T-helper 2 cell treated with Interferon-gamma antibody and Interleukin-4, amounts not matched to agents 5 μg/mL and 100 μg/mL, for 36 hours (primary cell): ENCODE measurements at places on chromosomes 16 and 17.

DNA sequence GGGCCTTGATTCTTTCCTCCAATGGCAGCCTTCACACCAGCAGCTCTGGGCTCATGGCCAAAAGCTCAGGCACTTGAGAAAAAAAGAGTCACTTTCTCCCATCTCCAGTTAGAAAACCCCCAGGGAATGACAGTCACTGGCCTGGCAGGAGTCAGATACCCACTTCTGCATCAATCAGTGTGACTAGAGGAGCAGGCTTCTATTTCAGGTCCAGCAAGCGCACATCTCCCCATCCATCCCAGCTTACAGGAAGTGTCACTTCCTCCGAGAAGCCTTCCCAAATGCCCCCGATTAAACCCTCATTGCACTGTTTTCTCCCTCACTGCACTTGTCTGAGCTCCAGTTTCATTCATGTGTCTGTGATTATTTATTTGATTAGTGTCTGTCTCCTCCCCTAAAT, 30.4 kb upstream of the CCL1 start:
- no peak for DNase-seq

GRCh38 chr16:68760671-68761275, 23.7 kb downstream of the CDH1 start:
- DNase-seq = peak; percentile 76

- no peak for DNase-seq
Measured at GRCh38 chr17:1650731-1651558, 1.3 kb upstream of the RILP start.

DNA sequence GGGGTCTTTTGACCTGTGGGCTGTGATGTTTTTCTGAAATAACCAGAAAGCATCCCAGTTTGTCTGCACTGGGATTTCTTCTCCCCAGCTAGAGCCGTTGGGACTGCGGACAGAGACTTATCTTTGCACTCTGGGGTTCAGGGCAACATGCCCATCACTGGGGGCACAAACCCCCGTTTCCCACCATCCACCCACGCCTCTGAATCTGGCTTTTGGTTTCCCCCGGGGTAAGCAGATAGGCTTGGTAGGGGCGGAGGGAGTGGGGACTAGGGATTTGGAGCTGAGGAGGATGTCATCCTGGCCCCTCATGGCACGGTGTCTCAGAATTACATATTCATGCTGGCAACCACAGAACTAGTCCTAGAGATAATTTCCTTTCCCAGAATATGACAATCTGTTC, 68.6 kb downstream of the CCDC182 start:
- no peak for DNase-seq

GRCh38 chr16:86476956-86477534, 33.3 kb upstream of the FOXF1 start:
- no peak for DNase-seq

GRCh38 chr17:10166176-10166935, 32.0 kb downstream of the GAS7 start:
- no peak for DNase-seq

- DNase-seq = no peak
Measured at GRCh38 chr17:77755410-77755963, 203.0 kb upstream of the TNRC6C start.

DNA sequence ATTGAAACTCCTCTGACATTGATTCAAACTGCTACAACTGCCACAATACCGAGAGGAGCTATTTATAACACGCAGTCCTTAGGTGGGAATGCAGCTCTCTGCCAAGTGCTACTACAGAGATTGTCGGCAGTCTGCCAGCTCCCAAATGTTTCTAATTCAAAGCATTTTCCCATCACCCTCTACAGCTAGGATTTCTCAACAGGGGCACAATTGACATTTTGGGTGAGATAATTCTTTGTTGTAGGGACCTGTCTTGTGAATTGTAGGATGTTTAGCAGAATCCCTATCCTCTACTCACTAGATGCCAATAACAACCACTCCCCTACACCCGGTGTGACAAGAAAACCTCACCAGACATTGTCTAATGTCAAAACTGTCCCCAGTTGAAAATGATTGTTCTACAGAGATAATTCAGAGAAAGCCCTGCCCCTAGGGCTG, 7.8 kb upstream of the N4BP1 start:
- DNase-seq = no peak

DNA sequence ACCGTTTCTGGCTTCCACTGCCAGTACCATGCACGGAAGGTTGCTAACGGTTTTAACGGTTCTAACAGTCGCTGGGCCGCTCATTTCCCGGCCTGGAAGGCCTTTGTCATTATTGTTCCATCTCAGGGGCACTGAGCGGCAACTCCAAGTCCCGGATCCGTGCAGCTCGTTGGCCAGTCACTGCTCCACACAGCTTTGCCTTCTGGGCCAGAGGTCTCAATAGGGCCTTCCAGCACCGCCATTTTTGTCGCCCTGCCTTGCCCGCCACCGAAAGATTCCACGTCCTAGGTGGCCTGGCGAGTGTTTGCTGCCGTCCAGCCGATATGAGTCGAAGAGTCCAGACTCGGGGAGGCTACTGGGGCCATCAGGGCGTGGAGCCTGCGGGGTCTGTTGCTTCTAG, 30.3 kb upstream of the ATF7IP2 start:
- no peak for DNase-seq

GRCh38 chr17:4482338-4483011, 16.2 kb upstream of the SPNS2 start:
- no peak for DNase-seq

GRCh38 chr16:397736-398332, 835 bp downstream of the NME4 start:
- DNase-seq = no peak

- DNase-seq = no peak
Measured at GRCh38 chr17:68246271-68247028, 1.4 kb upstream of the AMZ2 start.

DNA sequence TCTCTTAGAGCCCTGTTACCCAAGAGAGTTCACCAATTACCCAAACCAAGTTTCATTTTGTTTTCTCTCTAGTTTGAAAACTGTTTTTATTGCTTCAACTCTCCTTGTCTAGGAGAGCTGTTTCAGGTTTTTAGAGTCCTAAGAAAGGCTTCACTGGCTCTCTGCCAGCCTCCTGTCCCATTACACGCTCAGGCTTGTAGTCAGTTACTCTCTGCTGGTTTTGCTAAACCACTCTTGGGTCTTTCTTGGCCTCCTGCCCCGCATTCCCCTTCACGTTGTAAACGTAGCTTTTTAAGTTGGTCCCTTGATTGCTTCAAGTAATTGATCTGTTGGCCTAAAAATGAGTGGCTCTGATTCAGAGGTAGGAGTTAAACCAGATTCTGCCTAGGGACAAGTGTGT, 529.1 kb downstream of the MAF start:
- no peak for DNase-seq

DNA sequence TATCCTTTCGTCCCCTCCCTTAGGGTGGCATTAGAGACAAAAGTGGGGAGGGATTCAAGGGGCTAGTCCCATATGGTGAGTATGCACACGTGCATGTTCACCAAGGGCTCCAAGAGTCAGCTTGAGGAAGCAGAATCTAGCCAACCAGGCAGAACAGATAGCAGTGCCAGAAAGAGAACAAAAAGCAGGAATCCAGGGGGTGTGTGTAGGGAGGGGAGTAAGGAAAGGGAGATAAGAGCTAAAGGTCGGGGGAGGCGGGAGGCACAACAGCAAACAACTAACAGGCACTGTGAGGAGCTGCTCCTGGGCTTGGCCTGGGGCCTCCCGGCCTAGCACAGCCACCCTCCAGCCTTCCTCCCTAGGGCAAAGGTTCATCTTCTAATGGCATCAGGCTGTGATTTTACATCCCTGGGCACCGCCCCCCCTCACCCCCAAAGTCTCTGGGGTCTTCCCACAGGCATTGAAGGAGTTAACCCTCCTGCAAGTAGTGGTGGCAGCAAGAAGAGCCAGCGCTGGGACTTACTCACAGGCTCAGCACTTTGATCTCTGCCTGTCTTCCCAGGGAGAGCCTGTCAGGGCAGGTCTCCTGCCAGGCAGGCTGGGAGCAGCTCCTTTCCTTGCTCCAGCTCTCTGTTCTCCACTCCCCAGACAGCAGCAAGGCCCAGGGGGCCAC, 12.4 kb upstream of the SUPT4H1 start:
- DNase-seq = no peak
